NCI-H2081 (cell line): ENCODE measurements at places on chromosomes 3 and 15.

- no peak for DNase-seq
Measured at GRCh38 chr3:161208931-161209330, 12.2 kb upstream of the NMD3 start.

DNA sequence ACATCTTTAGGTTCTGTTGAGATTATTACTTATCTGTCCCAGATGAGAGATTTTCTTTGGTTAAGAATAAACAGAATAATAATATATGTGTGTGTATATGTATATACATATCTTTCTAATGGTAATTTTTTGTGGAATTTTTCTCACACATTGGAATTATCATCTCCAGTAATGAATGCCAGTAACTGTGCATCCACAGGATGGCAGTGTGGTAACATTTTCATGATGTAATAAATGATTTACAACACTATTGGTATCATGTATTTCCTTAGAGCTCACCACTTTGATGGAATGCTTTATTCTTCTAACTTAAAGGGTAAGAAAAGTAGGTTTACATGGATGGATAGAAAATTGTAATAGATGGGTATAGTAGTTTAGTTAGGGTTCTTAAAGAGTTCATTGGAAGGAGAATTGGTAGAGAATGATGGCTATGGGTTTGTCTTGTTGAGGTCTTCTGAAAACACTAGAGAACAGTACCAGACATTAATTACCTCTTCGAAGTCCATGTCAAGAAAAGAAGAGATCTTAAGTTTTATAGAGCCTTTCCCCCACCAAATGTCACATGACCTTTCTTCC lies 78.1 kb downstream of the STT3B start:
- DNase-seq, result no peak

DNA sequence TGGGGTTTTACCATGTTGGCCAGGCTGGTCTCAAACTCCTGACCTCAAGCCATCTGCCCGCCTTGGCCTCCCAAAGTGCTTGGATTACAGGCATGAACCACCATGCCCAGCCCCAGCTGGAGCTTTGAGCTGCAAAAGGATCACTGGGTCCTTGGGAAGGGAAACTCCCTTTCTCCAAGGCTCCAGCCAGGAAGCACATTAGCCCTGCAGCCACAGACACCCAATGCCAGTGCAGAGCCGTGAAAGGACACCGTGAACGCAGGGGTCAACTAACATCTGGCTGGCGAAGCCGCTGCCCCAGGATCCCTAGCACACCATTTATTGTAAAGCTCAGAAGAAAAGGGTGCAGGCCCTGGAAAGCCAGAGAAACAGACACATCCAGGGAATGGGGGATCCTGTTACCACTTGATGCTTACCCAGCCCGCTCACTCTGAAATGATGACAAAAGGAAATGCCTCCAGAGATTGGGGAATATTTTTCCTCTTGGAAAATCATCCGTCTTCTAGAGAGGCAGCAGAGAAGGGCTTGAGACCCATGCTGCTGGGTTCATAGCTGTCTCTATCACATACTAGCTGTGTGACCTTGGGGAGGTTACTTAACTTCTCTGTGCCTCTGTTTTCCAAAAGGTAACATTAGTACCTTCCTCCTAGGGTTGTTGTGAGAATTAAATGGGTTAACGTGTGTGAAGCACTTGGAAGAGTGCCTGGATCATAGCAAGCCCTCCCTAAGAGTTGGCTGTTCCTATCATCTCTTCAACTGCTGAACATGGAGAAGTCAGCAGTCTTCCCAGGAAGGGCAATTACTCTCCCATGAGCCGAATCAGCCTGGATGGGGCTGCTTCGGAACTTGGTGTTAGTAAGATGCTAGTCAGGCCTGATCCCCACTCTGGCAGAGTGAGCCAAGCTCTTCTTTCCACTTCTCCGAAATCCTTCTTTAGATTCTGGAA lies 40.8 kb downstream of the LMCD1 start:
- no peak for DNase-seq

DNA sequence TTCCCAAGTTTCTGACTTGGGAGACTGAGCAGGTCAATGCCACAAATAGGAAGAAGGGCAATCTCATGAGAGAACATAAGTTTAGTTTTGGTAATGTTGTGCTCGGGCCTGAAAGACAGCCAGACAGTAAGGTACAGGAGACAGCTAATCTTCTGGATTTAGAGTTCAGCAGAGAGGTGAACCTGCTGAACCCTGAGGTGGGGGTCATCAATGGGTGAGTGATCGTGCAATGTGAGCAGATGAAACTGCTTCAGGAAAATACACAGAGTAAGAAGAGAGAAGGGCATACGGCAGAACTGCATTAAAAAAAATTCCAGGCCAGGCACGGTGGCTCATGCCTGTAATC lies 23.3 kb downstream of the RUBCN start:
- DNase-seq, result no peak

DNA sequence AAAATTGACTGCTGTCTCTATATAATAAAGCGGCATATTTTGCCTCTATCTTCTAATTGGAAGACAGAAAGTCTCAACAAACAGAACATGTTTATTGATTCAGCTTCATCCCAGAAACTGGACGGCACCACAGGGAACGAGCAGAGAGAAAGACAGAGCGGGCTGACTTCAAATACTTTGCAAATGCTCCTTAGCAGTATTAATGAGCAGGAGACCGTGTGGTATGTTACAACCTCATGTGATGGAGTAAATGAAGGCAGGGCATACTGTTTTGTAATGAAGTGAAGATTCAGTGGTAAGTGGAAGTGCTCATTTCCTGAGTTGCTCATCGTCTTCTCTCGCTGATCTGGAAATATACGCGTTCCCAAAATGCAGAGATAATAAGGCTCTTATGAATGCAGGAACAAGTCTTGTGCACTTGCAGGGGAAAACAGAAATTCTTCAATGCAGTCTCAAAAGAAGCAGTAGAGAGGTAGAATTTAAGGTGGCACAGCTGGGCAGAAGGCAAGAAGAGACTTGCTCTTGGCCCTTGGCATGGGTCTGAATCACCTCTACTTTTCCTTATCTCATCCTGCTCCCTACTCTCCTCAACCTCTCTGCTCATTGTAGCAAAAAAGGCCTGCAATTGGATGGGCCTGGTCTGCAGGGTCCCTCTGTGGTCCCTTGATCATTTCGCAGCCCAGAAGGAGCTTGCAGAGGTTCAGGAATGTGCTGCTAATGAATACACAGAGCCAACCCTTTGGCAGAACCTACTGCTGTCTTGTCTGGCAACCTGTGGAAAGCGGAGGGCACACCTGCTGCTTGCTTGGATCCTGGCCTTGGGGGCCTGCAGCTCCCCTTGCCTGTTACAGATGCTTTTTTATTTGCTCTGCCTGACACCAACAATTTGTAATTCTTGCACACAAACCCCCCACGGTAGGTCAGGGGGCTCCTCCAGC lies 604.9 kb upstream of the CFAP20DC start:
- DNase-seq, result no peak

DNA sequence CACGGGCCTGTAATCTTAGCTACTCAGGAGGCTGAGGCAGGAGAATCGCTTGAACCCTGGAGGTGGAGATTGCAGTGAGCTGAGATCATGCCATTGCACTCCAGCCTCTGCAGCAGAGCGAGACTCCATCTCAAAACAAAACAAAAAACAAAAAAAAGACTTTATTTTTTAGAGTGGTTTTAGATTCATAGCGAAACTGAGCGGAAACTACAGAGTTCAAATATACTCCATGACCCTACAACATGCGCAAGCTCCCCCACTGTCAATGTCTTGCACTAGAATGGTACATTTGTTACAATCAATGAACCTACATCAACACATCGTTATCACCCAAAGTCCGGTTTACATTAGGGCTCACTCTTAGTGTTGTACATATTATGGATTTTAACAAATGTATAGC lies 2.2 kb upstream of the CRTAP start:
- DNase-seq, result no peak

DNA sequence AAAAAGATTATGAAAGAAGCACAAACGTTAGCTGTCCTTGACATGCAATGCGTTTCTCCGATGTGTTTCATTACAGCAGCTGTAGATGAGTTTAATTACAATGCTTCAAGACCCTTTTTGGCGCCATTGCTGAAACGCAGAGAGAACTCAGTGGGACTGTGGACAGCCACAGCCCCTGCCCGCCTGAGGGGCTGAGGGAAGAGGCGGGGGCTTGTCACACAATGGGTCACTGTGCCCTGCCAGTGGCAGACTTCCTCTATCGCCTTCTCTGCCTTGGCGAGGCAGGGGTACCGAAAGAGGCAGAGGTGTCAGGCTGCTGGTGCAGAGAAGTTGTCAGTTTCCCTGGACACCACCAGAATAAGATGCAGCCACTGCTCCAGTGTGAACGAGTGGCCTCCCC lies 252.0 kb downstream of the NR2F2 start:
- no peak for DNase-seq

DNA sequence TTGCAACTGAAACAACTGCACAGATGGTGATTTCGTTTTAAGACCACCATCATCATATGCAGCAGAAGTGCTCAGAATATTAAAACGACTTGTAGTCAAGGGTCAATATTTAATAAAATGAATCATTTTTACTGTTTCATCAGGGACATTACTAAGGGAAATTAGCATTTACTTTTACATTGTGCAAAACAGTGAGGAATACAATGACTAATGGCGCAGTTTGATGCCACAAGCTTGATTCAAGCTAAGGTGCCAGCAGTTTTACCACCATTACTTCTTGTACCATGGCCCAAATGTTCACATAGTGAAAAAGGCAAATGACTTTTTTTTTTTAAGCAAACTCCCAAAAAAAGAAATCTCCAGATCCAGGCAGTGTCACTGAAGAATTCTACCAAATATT lies 277.4 kb upstream of the CHRNA7 start:
- DNase-seq, result no peak

- DNase-seq, result no peak
Measured at GRCh38 chr3:114558271-114558670, 264.4 kb downstream of the TIGIT start.

DNA sequence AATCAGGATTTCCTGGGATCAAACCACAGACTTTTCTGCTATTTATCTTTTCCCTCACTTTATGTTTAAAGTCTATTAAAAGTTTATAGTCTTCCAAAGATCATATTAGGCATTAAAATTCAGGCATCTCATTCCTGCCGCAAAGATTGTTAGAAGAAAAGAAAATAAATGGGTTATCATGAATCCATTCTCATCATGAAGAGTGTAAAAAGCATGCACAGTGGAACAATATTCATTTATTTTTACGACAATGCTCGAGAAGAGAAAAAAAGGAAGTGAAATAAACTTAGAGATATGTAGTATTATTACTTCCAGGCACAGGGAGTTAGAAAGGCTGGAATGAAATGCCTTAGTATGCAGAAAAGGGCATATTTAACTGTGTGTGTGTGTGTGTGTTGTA lies 213.7 kb upstream of the PLSCR5 start:
- no peak for DNase-seq
